ENCODE measurements at places on chromosomes 3 and 15.

DNA sequence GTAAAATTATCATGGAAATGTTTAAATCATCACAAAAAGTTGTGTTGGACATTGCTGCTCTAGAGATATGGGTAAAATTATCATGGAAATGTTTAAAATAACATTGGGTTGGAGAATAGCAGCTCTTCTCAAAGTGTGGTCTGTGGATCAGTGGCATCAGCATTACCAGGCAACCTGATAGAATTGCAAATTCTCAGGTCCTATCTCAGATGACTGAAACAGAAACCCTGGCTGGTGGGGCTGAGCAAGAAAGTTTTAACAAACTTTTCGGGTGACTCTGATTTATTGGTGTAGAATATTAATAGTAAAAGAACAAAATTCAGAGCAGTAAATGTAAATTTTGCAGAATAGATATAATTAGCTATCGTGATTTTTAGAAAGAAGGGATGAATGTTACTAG, 28.9 kb downstream of the NXPE3 start:
- no peak for DNase-seq

GRCh38 chr3:131846296-131846924, 188.4 kb downstream of the CPNE4 start:
- no peak for DNase-seq

GRCh38 chr15:39472621-39473297, 108.1 kb upstream of the THBS1 start:
- DNase-seq = peak; percentile 91

DNA sequence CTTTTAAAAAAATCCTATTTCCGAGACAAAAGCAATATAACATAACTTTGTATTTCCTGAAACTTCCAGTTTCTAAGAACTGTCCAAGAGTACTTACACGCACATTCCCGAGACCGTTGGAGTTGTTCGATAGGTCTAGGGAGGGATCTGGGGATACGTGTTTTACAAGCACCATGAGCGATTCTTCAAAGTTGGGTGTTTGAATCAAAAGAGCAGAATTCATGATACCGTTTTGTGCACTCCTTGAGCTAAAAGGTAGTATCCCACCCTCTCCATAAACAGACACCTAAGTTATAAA, 700 bp upstream of the EDEM1 start:
- no peak for DNase-seq

DNA sequence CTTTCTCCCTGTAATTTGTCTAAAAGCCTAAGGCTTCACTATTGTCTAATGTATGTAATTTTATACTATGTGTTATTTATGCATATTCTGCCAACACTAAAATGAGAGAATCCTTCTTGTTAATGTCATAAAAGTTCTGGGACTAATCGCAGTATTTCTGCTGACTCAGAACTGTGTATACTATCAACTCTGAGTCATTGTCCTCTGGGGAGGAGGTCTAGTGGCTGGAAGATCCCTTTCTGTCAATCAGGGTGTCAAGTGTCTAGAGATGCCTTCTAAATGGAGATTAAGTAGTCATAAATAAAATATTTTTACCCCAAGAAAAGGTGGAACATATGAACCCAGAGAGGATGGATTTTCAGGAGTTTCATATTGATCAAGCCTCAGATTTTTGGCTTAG, 473.4 kb downstream of the AGBL1 start:
- no peak for DNase-seq

- DNase-seq = peak; percentile 87
Observed at GRCh38 chr3:11482021-11482420, 161.7 kb downstream of the VGLL4 start.

- no peak for DNase-seq
Observed at GRCh38 chr15:60858511-60859070, 370.5 kb downstream of the RORA start.
